ENCODE measurements at places on chromosomes 11 and 22. TPM values are rescaled to one million over a fixed set of nuclear protein-coding genes. Genes with fewer than 3 reads are reported as not detected.

DNA sequence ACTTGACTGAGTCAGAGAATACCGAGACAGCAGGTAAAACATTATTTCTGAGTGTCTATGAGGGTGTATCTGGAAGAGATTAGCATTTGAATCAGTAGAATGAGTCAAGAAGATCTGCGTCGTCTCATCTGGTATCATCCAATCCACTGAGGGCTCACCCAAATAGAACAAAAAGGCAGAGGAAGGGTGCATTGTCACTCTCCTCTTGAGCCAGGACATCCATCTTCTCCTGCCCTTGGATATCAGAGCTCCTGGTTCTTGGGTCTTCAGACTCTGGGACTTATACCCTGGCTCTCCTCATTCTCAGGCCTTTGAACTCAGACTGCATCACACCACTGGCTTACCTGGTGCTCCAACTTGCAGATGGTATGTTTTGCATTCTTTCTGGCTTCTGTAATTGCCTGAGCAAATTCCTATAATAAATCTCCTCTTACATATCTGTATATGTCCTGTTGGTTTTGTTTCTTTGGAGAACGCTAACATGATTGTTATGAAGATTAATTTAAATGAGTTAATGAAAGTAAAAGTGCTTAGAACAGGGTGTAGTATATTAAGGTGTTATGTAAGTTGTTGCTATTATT, 49.3 kb downstream of the ME3 start:
- DNase-seq: peak; percentile 23
- H3K27ac ChIP-seq: no peak overlapping the region
- H3K4me1 ChIP-seq: no peaks in the 10 kb centered on the region
- H3K36me3 ChIP-seq: no peaks in the 10 kb centered on the region
- no peak overlapping the region for H3K4me3 ChIP-seq

DNA sequence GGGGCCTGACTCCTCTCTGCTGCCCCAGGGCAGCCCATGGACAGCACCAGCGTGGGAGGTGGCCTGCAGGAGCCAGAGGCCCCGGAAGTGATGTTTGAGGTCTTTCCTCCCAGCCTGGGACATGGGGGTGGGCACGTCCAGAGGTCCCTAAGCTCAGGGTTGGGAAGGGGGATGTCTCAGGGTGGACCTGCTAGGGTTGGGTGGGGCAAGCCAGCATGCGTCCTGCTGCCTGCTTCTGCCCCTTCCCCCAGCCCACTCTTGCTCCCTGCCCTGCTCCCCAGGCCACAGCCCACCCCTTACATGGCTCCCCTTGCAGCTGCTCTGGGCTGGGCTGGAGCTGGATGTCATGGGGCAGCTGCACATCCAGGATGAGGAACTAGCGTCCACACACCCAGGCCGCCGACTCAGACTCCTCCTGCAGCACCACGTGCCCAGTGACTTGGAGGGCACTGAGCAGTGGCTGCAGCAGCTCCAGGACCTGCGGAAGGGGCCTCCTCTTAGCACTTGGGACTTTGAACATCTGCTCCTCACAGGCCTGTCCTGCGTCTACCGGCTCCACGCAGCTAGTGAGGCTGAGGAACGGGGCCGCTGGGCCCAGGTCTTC, 1.3 kb downstream of the FAM180B start:
- DNase-seq: no peak
- H3K4me1 ChIP-seq: no peaks in the 10 kb centered on the region
- H3K27me3 ChIP-seq: peaks cover 2% of the 10 kb centered on the region
- H3K4me3 ChIP-seq: no peak overlapping the region

DNA sequence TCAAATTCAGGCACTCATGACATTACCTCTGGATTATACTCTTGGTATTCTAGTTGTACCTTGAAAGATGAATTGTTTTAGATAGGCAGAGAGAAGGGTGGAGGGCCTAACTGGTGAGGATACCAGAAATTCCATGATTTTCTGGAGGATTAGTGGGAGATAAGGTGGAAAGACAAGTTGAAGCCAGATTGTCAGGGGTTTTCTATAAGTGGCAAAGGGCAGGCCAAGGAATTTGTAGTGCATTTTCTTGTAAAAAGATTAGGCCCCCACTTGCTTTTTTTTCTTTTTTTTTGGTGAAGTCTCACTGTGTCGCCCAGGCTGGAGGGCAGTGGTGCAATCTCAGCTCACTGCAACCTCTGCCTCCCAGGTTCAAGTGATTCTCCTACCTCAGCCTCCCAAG, 28.4 kb upstream of the PRDM10 start:
- H3K4me1 ChIP-seq: peaks cover 14% of the 10 kb centered on the region
- H3K27me3 ChIP-seq: no peaks in the 10 kb centered on the region
- no peak for DNase-seq
- H3K27ac ChIP-seq: no peak overlapping the region
- no peaks in the 10 kb centered on the region for H3K36me3 ChIP-seq
- H3K4me3 ChIP-seq: no peak overlapping the region

GRCh38 chr11:111606986-111607385, 4.7 kb downstream of the SIK2 start:
- 0 out of 2 replicates have a peak, but pooled peaks cover 5% of the 10 kb centered on the region for H3K36me3 ChIP-seq
- H3K4me1 ChIP-seq: peaks cover 36% of the 10 kb centered on the region
- DNase-seq: peak; percentile 40
- no peak overlapping the region for H3K27ac ChIP-seq
- no peak overlapping the region for H3K4me3 ChIP-seq

DNA sequence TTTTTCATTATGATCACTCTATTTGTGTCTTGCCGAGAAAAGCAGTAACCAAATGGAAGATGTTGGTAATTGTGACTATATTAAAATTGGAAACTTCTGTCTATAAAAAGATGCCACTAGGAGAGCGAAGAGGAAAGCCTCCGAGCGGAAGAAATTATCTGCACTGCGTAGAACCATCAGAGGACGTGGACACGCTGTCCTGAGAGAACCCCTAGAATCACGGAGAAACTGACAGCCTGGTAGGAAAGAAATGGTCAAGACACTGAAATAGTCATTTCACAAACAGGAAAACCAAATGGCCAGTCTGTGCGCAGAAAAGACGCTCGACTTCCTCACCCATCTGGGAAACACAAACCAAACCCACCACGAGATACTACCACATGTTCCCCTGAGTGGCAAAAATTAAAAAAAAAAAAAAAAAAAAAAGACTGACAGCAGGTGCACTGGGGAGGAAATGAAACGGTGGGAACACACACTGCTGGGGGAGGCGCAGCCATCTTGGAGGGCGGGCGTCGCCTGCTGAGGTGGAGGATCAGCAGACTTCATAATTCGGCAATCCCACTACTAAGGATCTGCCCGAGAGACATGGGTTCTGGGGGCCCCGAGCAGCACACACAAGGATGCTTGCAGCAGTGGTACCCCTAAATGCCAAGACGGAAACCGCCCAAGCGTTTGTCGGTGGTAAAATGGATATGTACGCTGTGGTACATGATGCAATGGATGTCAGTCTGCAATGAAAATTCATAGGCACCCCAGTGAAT, 21.3 kb downstream of the IFITM10 start:
- peaks cover 22% of the 10 kb centered on the region for H3K27me3 ChIP-seq
- no peak overlapping the region for H3K27ac ChIP-seq
- DNase-seq: no peak
- no peak overlapping the region for H3K4me3 ChIP-seq
- no peaks in the 10 kb centered on the region for H3K36me3 ChIP-seq

Gene KRTAP5-2
- total RNA-seq: not detected

Gene OR2AT4
- 0.11 TPM for total RNA-seq

DNA sequence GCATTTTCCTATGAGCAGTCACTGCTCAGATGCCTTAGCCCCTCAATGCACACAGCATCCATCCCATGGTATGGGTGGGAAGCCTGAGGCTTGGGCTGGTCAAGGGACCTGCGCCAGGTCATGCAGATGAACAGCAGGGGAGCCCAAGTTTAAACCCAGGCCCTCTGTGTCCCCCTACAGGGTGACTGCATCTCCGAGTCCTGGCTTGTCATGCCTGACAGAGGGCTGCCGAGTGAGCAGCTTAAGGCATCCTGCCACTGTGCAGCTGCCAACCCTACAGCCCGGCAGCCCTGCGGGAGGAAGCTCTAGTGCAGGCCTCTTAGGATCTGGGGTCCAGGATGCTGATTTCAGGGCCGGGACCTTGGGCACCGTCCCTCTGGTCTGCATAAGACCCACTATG, 10.0 kb downstream of the IL2RB start:
- DNase-seq: no peak
- H3K4me1 ChIP-seq: no peaks in the 10 kb centered on the region
- no peak overlapping the region for H3K4me3 ChIP-seq

GRCh38 chr11:99275521-99275920, 254.8 kb downstream of the CNTN5 start:
- no peaks in the 10 kb centered on the region for H3K4me1 ChIP-seq
- DNase-seq: no peak
- no peak overlapping the region for H3K27ac ChIP-seq
- H3K27me3 ChIP-seq: no peaks in the 10 kb centered on the region
- H3K4me3 ChIP-seq: no peak overlapping the region

Gene TEX54
- total RNA-seq: not detected

GRCh38 chr22:22408731-22409696, 99.5 kb downstream of the ZNF280B start:
- no peak for DNase-seq
- no peaks in the 10 kb centered on the region for H3K36me3 ChIP-seq
- H3K4me3 ChIP-seq: no peak overlapping the region

DNA sequence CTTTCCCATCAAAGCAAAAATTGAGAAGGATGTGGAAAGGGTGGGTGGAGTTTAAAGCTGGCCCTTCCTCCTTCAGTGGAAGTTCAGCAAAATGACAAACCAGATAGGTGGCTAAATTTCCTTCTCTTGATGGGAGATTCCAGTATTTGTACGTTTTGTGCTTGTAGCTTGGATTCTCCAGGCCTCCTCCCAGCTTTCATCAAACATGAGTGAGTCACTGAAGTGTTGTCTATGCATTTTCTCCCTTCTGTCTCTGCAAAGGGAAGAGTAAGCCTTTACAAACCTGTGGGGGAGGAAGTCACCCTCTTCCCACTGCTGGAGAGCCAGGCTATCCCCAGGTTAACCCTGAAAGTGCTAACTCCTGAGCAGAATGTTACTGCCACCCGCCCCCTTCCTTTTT, 6.4 kb downstream of the MARK2 start:
- peaks cover 20% of the 10 kb centered on the region for H3K36me3 ChIP-seq
- DNase-seq: peak; percentile 27
- peak overlapping the region; percentile 49 for H3K27ac ChIP-seq
- no peak overlapping the region for H3K4me3 ChIP-seq
- H3K4me1 ChIP-seq: peaks cover 84% of the 10 kb centered on the region

Measured in PC-9 (cell line).